ENCODE measurements at places on chromosomes 7 and 10.

- no peak for DNase-seq
Observed at GRCh38 chr10:123913688-123914268, 22.2 kb upstream of the CPXM2 start.

DNA sequence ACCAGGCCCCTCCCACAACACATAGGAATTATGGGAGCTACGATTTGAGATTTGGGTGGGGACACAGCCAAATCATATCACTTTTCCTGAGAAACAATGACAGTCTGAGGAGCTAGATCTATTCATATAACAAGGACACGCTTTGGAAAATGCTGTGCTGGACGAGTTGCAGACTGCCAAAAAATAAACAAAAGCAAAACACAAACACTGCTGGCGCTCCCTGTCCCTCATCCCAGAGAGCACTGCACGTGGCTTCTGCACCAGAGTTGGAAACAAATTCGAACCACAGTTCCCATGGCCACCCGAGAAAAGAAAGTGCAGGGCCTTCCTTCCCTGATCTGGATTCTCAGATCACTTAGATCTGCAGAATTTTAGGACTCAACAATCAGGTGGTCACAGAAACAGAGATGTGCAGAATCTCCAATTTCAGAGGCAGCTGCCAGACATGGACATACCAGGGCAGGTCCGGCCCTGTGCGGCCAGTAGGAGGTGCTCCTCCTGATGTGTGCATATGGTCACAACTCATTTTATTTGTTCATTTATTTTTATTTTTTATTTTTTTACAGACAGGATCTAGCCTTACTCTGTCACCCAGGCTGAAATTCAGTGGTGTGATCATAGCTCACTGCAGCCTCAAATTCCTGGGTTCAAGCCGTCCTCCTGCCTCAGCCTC is 35.2 kb upstream of the ECHDC3 start:
- no peak for DNase-seq

GRCh38 chr10:18359812-18360211 is 219.6 kb downstream of the CACNB2 start:
- DNase-seq, result no peak

DNA sequence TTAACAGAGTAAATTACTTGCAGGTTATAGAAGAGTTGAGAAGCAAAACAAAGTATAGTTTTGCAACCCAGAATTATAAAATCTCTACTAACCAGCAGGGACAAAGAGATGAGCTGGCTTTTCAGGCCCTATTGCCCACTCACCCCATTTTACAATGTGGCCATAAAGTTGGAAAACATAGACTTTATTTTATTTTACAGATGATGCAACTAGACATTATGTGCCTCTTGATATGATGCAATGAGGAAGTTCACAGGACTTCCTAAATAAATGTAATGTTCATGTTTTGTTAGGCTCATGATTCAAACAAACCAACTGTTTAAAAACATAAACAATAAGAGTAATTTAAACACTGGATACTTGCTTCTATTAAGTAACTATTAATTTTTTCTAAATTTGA is 141.1 kb upstream of the WNT16 start:
- no peak for DNase-seq

DNA sequence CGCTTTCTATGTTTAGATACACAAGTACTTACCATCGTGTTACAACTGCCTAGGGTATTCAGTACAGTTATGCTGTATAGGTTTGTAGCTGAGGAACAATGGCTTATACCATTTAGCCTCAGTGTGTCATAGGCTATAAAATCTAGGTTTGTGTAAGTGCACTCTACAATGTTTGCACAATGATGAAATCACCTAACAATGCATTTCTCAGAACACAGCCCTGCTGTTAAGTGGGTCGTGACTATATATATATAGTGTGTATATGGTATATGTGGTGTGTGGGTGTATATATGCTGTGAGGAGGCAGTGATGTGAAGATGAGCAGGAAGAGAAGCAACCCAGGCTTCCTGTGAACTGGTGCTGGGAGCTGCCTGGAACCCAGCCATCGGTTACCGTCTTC is 65.6 kb upstream of the MKI67 start:
- no peak for DNase-seq

DNA sequence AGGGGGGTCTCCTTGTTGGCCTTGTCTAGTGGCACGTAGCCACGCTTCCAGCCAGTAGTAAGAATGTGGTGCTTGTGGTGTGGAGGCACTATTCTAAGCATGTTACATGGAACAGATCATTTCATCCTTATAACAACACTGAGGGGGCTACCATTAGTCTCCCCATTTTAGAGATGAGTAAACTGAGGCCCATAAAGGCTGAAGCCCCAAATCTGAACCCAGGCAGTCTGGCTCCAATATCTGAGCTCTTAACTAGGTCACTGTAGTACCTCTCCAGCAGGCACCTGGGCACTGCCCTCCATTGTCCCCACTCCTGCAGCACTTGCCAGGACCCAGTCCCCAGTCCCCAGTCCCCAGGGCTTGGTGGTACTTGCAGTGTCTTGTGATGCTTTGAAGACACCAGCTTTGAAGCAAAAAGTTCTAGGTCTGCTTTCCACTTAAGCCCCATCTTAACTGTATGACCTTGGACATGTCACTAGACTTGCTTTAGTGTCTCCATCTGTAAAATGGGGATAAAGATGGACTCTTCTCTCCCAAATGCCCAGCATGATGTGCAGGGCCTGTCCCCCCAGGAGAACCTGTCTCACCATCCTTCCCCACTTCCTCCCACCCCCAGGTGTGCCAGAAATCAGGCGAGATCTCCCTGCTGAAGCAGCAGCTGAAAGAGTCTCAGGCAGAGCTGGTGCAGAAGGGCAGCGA is 6.4 kb downstream of the LZTS2 start:
- DNase-seq, result no peak

DNA sequence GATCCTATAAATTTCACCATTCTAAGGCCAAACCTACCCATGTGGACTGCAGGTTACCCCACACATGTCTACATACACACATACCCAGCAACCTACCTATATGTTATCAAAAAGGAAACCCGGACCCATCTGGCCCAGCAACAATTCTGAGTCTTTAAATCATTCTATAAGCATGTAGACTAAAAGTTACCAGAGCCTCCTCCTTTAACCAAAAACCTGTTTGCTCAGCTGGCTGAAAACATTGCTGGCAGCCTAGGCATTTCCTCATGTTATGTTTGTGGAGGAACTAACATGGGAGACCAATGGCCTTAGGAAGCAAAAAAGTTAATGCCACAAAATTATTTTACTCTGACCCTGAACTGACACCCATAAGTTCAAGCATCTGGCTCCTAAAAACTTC is 5.3 kb upstream of the ADCK2 start:
- no peak for DNase-seq

- DNase-seq, result no peak
Observed at GRCh38 chr10:78188446-78188845, 154.8 kb downstream of the RPS24 start.
